ENCODE measurements at places on chromosomes 12 and 14. TPM values are rescaled to one million over a fixed set of nuclear protein-coding genes. Genes with fewer than 3 reads are reported as not detected.

SYNDIG1L gene
- under 0.01 TPM for total RNA-seq

ZC3H10 gene
- total RNA-seq, result 5.7 TPM

CCDC38 gene
- total RNA-seq, result not detected

NPFF gene
- total RNA-seq, result not detected

COX6A1 gene
- 231 TPM for total RNA-seq

LRP1-AS gene
- 1.0 TPM for total RNA-seq

SYCP3 gene
- total RNA-seq, result not detected

C12orf54 gene
- not detected for total RNA-seq
